ENCODE measurements at places on chromosomes 12 and 14.

DNA sequence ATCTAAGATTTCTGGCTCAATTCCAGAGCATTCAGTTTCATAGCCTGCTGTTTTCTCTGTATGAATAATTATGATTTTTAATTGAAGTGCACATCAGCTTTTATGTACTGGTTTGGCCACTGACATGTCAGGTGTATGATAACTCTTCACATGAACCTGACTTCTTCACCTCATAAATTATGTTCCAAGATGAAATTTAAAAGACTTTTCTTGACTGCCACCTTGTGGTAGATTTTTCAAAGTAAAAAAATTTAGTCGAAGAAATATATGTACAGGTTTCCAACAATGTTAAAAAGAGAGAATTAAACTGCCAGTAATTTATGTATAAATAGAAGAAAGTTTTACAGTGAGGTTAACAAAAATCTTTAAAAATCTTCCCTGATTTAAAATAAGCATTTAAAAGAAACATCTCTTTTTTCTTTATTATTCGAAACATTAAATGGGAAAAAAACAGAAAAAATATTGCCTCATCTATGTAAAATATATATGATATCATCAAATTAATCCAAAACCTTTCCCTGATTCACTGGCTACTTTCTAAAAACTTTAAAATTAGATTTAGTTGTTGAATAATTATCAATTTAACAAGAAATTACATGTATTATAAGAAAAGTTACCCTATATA, 124.9 kb upstream of the ATXN7L3B start:
- no peak for DNase-seq

GRCh38 chr14:51612449-51612848, 39.3 kb upstream of the FRMD6 start:
- no peak for DNase-seq

DNA sequence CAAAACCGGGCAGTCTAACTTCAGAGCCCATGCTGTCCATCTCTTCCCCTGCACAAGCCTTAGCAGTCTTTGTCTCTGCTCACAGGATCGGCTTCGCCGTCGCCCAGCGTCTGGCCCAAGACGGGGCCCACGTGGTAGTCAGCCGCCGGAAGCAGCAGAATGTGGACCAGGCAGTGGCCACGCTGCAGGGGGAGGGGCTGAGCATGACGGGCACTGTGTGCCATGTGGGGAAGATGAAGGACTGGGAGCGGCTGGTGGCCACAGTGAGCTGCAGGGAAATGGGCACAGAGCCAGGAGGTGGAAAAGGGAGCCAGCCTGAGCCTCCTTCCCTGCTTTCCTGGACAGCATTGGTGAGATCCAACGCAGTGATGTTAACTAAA, 14.2 kb upstream of the CARMIL3 start:
- DNase-seq: no peak

DNA sequence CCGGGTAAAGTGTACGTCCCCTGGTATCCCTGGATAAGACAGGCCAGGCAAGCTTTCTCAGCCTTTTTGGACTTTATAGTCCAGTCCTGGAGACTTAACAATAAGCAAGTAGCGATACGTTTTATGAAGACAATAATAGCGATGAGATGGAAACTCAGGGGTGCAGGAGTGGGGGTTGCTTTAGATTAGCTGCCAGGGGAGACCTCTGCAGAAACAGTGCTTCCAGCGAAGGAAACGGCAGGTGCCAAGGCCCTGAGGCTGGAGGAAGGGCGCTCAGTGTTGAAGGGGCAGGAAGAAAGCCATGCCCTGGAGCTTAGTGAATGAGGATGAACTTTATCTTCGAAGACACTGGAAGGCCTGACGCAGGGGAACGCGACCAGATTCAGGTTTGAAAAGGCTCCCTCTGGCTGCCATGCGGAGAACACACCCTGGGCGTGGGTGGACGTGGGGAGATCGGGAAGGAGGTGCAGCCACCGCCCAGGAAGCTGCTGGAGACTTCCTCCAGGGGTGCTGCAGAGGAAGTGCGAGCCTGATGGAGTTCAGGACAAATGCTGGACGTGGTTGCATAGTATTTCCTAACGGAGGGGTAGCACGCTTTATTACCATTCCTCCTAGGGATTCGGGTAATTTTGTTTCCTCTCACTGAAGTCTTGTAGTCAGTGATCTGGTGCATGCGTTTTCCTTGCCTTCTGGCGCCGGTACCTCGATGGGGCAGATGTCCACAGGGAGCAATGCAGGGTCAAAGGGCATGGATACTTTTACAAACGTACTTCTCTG, 26.1 kb upstream of the UBC start:
- DNase-seq: peak; percentile 74

- no peak for DNase-seq
Measured at GRCh38 chr14:75363570-75364227, 64.1 kb upstream of the JDP2 start.

DNA sequence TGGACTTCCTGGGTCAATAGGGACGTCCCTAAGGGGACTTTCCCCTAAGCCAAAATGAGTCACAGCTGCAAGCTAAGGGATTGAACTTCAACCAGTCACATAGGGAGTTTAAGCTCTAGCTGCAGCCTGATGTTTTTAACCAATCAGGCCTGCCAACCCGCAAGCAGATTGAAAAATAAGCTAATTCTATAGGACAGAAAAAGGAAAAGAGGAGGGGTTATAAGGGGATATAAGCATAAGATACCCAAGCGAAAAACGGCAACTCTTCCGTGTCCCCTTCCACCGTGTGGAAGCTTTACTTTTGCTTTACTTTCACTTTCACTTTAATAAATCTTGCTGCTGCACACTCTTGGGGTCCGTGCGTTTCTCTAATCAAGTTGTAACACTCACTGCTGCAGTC, 24.4 kb downstream of the ATP23 start:
- no peak for DNase-seq
